Stimulated activated CD4-positive, alpha-beta T cell treated with anti-CD3 and anti-CD28 coated beads, Interleukin-2, amount 100 ng/mL, for 4 hours (primary cell): ENCODE measurements at places on chromosomes 13 and 19.

GRCh38 chr13:113651511-113652403 lies 6.2 kb downstream of the ATP4B start:
- no peak for DNase-seq

DNA sequence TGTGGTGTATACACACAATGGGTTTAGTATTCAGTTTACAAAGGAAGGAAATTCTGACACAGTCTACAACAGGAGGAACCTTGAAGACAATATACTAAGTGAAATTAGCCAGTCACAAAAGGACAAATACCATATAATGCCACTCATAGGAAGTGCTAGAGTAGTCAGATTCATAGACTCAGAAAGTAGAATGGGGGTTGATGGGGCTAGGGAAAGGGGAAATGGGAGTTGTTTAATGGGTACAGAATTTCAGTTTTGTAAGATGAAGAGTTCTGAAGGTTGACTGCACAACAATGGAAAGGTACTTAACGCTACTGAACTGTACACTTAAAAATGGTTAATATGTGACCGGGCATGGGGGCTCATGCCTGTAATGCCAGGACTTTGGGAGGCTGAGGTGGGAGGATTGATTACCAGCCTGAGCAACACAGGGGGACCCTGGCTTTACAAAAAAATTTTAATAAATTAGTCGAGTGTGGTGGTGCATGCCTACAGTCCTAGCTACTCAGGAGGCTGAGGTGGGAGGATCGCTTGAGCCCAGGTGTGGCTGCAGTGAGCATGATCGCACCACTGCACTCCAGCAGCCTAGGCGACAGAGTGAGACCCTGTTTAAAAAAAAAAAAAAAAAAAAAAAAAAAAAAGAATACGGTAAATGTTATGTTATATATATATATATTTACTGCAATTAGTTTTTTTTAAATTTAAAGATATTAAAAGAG lies 45.0 kb downstream of the SLC15A1 start:
- DNase-seq: no peak

GRCh38 chr13:105442949-105443699 lies 1092.3 kb downstream of the EFNB2 start:
- DNase-seq: no peak

DNA sequence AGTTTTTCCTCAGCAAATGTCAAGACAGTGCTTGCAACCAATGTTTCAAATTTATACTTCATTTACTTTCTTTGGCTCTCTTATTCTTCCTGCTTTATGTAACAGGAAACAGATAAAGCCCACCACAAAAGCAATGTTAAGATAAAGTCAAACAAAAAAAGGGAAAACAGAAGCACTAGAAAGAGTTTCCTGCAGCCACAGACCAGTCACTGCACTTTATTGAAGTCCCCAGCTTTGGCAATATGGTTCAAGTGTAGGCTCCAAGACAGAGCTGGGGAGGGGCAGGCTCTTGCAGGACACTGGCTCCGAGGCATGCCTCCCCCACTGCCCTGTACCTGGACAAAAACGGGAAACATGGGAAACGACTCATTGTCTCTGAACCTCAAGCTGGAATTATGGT lies 15.3 kb upstream of the CDC16 start:
- no peak for DNase-seq

GRCh38 chr13:98199480-98199879 lies 22.4 kb upstream of the RNF113B start:
- no peak for DNase-seq

GRCh38 chr13:50969691-50970090 lies 60.1 kb downstream of the RNASEH2B start:
- no peak for DNase-seq

DNA sequence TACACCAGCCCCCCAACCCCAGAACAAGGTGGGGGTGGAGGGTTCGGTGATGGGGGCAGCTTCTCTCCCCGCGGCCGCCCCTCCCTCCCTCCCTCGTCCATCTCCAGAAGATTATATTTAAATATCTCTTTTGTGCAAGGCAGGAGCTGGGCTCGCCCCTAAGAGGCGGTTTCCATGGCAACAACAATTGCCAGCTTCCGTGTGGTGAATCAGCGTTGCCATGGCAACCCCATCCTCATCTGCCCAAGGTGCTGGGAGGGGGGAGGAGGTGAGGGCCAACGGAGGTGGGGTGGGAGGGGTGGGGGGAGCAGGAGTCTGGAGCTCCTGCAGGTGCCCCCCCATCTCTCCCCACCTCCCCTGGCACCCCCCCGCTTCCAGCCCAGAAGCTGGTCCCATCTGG lies 46.4 kb downstream of the CELF5 start:
- DNase-seq: peak; percentile 61

GRCh38 chr13:44293908-44294735 lies 79.5 kb upstream of the SERP2 start:
- no peak for DNase-seq

- no peak for DNase-seq
These were observed 94.8 kb upstream of the AKAP11 start for GRCh38 chr13:42177189-42177588.

GRCh38 chr19:15640294-15640903 lies at the start of gene CYP4F3:
Gene CYP4F3 (plus strand): TSS chr19:15640897. CDS start chr19:15641416, 519 bp downstream.
- no peak for DNase-seq

DNA sequence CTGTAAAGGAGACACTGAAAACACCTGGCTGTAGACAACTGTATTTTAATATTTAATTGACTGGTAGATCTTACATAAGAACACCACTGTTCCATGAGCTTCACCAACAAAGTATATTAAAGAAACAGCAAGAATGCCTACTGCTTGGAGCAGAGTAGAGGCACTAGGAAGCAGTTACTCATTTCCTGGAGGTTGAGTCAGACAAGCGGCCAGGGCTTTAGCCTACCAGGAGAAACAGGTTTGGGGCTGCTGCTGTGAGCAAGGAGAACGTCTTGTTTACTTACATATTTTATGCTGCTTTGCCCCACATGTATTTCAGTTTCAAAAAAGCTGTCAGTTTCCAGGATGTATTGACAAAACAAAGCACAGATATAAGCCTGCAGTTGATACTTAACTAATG lies 33.4 kb downstream of the ALG5 start:
- no peak for DNase-seq

- no peak for DNase-seq
These were observed 6.8 kb downstream of the ZNF526 start for GRCh38 chr19:42226886-42227285.

GRCh38 chr19:18794692-18795091 lies 3.6 kb upstream of the COMP start:
- no peak for DNase-seq

DNA sequence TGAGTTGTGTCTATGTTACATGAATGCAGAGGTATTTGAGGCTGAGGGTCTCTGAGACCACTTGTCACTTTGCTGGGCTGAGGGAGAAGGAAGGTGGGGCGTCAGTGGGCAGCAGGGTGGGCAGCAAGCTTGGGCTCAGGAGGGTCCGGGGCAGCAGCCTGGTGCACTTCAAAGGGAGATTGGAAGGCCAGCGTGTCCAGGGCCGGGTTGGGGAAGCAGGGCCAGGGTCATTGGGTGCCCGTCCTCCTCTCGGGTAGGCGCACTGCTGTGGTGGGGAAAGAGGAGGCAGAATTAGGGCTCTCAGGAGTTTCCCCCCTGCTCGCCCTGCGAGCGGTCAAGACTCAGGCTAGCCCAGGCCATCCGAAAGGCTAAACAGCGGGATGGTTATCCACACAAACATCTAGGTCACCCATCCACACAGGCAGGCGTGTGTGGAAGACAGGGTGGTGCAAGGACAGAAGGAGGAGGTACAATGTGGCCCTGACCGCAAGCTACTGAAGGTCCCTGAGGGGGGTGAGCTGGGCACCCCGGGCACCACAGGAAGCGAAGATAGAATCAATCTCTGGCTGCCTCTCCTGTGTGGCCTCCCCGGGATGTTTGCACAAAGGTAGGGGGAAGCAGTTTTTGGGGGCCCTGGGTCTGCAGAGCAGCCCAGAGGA lies 37.7 kb downstream of the MYO9B start:
- no peak for DNase-seq

DNA sequence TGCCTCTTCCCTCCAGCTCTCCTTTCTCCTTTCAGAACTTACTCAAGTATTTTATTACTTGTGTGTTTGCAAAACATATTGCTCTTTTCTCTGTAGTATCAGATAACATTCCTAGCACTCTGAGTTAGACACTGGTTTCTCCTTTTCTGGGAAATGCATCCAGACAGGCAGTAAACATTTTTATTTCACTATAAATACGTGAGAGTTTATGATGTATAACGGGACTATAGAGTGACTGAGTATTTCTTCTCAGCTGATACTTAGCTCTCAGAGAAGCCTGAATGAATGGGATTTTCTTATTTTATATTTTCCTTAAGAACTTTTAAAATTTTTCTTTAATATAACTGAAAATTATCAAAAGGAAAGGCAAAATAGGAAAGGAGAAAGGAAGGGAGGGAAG lies 211.2 kb upstream of the EDNRB start:
- no peak for DNase-seq

- no peak for DNase-seq
These were observed 45.3 kb downstream of the RGCC start for GRCh38 chr13:41502673-41503072.

GRCh38 chr19:39160889-39161672 lies 35.5 kb downstream of the PAK4 start:
- DNase-seq: no peak

DNA sequence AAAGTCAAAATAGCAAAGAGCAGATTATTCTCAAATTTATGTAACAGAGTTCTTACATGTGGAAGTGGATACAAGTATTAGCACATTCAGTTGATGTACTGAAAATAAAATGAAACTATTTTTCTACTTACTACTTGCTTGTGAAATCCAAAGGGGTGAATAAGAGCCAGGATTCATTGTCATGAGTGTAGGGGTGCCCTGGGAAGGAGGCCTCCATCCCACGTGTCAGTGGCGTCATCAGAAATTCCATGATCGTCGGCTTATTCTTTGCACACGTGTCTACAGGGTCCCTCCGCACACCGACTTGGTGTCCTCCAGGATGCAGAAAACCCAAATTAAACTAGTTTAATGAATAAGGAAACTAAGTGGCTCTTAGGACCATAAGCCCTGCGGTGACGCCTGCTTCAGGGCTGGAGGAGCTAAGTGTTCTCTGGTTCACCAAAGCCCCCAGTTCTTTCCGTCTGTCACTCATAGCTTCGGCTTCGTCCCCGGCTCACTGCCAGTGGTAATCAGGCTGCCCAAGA lies 55.5 kb downstream of the IRS2 start:
- no peak for DNase-seq

GRCh38 chr13:64633948-64634347 lies 2596.2 kb downstream of the PCDH9 start:
- DNase-seq: no peak

DNA sequence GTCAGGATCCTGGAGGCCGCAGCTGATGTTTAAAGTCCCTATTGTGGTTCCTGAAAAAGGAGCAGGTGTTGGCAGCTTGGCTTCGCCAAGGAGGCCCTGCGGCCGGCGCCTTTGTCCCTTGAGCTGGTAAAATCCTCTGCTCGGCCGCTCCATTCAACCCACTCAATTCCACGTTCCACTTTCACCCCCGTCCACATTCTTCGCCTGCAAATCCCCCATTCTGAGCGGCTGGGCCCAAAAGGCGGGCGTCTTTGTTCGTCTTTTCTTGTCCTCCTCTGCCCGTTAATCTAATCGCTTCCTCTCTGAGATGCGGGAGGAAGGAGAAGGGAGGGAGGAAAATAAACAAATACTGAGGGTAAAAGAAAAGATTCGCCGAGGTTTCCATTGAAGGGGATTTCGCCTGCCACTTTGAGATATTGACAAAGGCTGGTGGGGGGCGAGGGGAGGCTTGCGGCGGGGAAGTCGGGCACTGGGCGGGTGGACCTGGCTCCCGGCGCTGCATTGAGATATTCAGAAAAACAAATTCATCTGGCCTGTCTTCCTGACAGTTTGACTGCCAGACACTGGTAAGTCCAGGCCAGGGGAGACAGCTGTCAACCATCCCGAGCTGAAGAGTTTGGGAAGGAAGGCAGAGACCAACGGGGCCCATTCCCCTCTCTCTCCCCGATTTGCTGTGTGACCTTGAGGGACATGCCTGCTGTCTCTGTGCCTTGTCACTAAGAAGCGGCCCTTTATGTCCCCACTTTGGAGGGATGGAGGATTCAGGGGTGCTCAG lies 37.6 kb downstream of the ZNRF4 start:
- no peak for DNase-seq

- DNase-seq: no peak
These were observed 53.0 kb upstream of the FBXL3 start for GRCh38 chr13:77079902-77080413.

DNA sequence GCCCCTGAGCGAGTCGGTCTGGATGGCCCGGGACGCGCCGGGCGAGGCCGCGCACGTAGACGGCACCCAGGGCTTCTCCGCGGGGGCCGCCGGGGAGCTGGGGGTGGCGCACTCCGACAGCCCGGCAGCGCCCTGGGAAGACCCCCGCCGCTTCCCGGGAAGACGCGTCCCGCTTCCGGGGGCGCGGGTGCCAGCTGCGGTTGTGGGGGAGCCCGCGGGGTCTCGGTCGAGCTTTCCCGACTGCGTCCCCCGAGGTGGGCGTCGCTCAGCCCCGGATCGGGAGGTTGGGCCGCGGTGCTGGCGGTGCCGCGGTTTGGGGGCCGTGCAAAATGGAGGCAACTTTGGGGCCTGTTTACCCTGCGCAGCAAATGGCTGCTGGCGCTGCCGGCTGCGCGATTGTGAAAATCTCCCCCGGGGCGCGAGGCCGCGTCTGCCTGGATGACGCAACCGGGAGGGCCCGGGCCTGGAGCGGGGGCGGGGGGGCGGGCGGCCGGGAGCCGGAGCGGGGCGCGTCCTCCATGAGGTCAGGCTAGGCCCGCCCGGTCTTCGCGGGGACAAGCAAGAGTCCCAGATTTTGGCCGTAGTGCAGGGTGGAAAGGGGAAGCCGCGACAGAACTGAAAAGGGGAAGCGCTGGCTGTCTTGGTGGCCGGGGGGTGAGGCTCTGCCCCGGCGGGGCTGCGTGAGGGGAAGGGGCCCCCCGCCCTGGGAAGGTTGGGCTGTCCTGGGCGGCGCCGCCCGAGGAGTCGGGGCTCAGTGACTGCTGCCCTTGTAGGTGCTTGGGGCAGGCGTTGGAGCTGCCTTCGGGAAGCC lies 11.3 kb downstream of the PEAK3 start:
- peak; percentile 69 for DNase-seq

GRCh38 chr13:33127009-33127551 lies 110.9 kb downstream of the KL start:
- DNase-seq: no peak

- DNase-seq: no peak
These were observed 191.5 kb upstream of the RFC3 start for GRCh38 chr13:33626407-33626806.

- no peak for DNase-seq
These were observed 76.2 kb upstream of the MTIF3 start for GRCh38 chr13:27526516-27526915.

DNA sequence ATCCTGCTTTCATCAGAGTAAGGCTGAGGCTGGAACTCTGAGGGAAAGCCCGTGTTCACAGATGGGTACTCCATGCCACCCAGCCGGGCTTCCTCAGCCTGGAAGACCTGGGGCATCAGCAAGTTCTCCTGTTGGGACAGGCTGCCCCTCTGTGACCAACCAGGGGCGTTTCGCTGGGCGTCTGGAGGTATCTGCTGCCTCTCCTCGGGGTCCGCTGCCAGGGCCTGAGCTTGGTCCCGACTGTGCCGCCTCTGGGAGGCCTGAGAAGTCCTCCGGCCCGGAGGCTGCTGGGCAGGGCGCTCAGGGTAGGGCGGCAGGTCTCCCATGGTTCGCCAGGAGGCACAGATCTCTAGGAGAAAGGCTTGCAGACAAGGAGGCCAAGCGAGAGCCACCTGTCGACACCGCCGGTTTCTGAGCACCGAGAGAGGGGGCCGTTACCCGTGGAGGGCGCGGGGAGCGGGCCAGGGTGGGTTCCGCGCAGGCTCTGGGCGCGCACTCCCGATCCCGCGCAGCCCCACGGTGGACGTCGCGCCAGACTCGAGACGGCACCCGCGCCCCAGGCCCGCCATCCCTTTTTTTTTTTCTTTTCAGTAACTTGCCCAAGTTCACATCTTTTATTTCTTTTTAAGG lies at the start of gene RSPH6A:
Gene RSPH6A (minus strand): TSS at position 458 of the 630 bp plus-strand sequence. CDS start 132 bp downstream, at position 326.
- DNase-seq: no peak
